WTC11 (cell line): ENCODE measurements at places on chromosomes 6 and 20. TPM values are rescaled to one million over a fixed set of nuclear protein-coding genes. Genes with fewer than 3 reads are reported as not detected.

- no peak for DNase-seq
These were observed 34.1 kb downstream of the EZR start for GRCh38 chr6:158785036-158785435.

GRCh38 chr6:6604566-6604965 lies 16.0 kb downstream of the LY86 start:
- no peak for DNase-seq

DNA sequence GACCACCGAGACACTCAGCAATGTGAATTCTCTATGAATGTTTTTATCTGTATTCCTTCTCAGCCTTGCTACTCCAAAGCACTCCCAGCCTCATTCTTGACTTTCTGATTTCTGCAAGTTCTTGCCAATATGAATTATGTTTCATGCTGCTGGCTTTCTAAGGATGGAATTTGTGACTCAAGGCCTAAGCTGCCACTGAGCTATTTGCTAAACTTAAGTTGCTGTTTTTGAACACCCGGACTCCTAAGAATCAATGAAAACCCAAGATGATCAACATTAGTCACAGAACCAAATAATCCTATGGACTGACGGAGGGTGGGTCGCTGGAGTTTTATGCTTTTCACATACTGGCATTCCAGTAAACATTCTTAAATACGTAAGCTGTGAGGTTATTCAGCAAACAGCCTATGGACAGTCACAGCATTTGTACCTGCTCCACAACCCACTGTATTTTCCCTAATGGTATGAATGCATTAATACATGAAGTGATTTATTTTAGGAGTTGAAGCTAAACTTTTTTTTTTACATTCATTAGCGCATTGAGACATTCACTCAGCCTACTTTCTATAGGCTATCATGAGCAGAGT lies 8.2 kb upstream of the PXDC1 start:
- DNase-seq, result no peak

DNA sequence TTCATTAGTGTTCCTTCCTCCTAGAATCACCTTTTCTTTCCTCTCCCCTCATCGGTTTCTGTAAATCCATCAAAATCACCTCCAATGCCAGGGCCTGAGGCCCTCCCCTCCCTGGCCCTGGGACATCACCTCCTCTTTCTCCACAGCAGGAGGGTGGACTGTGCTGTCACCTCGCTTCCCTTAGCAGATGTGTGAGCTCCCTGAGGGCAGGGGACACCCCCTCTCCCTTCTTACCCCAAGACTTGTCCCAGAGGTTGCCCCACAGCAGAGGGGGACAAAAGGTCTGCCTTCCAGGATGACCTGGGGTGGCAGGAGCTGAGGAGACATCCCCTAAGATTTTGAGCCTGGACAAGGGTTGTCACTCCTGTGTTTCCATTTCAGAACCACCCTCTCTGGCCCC lies 5.9 kb downstream of the ULBP1 start:
- DNase-seq, result no peak

DNA sequence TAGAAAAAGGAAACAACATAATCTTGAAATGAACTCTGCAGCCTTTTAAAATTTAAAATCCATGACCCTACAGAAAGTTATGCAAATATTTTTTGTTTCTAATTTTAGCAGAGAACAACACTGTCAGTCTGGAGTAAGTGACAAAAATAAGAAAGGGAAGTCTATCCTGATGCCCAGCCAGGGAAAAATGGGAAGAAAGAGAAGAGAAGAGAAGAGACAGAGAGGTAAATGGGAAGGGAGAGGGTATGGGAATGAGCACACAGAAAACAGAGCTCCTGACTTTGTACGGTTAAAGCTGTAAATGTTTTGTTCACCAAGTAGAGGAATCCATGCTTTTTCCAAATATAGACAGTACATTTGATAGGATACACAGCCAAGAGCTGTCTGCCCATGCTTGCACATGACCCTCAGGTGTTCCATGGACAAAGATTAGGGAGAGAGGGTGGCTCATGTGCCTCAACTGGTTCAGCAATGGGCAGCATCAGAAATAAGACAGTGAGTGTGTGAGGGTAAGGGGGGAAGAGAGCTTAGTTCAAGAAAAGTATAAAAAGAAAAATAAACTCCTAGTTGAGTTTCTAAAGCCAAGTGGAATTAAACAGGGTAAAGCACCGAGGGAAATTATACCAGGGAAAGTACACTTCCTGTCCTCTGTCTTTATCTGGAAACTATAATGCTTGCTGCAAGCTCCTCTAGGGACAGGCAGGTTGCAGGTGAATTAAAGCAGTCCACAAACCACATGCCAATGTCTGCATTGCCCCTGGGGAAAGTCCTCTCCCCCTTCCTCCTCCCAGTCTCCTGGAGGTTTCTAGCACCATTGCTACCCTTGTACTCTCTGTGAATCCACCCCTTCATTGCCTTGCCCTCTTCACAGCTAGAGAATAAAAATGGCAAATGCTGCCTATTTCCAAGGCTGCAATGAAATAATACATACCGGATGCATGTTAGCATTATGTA lies 30.0 kb downstream of the MAP3K5 start:
- DNase-seq, result no peak

DNA sequence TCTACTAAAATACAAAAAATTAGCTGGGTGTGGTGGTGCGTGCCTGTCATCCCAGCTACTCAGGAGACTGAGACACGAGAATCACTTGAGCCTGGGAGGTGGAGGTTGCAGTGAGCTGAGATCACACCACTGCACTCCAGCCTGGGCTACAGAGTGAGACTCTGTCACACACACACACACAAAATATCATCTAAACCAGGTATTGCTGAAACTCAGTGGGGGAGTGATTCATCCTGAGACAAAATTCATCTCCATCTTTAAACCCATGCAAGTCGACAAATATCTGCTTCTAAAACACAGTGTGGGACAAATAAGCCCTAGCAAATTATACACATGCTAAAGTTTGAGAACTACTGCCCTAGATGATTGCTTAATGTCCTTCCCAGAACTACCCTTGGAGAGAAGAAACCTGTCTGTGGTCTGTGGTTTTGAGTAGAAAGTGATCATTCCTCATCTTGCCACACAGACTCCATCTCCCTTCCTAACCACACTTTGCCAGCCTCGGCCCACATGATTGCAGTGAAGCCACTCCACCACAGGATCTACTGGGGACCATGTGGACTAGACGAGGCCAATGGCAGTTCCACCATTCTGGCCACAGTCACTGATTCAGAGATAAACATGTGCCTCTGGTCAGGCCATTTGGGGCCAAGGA lies 130.3 kb downstream of the OPRM1 start:
- DNase-seq, result no peak

GRCh38 chr20:37627767-37628130 lies 66.1 kb upstream of the CTNNBL1 start:
- DNase-seq, result no peak

DNA sequence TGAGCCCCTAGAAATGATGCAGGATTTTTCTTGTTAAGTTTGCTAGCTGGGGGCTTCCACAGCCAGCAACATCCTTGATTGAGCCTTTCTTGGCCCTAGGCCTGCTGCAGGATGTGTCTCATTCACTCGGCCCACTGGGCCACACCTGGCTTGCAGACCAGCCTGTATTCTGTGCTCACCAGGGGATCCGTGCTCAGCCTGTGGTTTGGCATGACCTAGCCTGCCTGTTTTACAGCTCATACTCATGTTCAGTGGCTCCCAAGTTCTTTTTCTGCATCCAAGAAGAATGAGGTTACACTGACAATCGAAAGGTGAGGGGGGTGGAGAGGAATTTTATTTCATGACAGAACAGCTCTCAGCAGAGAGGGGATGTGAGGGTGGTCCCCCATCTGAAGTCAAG lies 263.4 kb downstream of the RIMS1 start:
- no peak for DNase-seq

- no peak for DNase-seq
These were observed 269.9 kb upstream of the SYNCRIP start for GRCh38 chr6:85912582-85912981.

- DNase-seq, result no peak
These were observed 17.2 kb downstream of the C6orf132 start for GRCh38 chr6:42125231-42125630.

- DNase-seq, result no peak
These were observed 70.6 kb downstream of the CTNNBL1 start for GRCh38 chr20:37764333-37764935.

DNA sequence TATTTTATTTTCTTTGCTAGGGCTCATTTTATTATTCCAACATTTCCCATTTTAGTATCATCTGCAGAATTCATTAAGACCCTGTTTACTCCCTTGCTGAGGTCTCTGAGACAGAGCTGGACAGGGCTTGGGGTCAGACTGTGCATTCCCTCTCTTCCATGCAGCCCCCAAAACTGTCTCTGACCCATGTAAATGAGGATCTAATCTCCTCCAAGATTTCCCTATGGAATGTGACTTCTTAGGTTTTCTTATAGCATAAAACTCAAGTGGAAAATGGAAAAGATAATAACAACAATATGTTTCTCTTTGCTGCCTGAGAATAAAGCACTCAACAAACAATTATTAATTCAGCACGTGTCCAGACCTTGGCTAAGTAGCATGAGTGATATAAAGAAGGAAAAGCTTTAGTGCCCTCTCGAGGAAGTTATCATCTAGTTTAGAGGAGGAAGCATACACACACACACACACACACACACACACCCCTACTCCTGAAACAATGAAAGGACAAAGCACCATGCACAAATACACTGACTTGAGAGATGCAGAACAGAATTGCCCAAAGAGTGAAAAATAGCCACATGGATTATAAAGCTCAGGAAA lies 815.5 kb downstream of the BCKDHB start:
- DNase-seq, result no peak

DNA sequence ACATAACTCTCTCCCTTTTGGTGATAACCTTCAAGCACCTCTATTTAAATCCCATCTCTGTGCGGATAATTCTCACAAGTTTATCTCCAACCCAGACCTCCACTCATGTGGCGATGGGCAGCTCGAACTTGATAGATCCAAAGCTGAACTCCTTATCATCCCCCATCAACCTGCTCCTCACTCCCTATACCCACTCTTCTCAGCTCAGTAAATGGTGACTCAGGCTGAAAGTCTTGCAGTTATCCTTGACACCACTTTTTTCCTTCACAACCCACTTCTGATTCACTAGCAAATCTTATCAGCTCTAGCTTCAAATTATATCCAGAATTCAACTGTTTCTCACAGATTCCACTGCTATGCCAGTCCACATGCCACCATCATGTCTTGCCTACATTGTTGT lies 155.3 kb upstream of the STXBP5 start:
- no peak for DNase-seq

DNA sequence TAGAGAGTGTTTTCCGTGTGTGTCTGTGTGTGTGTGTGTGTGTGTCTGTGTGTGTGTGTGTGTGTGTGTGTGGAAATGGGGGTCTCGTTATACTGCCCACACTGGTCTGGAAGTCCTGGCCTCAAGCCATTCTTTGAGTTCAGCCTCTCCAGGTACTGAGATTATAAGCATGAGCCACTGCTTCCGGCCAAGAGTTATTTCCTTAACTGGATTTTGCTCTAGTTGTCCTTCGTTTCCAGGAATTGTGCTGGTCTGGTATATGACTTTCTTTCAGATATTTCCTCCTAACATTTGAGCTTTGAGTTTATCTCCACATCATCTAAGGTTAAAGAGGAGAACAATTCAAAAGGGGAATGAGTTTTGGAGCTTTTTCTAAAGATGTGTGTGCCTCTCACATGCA lies 124.8 kb downstream of the SH3BGRL2 start:
- DNase-seq, result no peak

DNA sequence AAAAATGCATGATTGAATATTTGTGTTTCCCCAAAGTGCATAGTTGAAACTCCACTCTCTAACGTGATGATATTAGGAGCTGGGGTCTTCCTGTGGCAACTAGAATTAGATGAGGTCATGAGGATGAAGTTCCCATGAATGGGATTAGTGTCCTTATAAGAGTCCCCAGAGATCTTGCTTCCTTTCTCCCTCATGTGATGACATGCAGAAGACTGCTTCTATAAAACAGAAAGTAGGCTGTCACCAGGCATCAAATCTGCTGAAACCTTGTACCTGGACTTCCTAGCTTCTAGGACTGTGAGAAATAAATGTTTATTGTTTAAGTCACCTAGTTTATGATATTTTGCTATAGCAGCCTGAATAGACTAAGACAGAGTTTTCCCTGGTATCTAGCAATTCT lies 586.5 kb upstream of the EPHA7 start:
- DNase-seq, result no peak

GRCh38 chr6:111973118-111973761 lies 80.7 kb upstream of the CCN6 start:
- no peak for DNase-seq

DNA sequence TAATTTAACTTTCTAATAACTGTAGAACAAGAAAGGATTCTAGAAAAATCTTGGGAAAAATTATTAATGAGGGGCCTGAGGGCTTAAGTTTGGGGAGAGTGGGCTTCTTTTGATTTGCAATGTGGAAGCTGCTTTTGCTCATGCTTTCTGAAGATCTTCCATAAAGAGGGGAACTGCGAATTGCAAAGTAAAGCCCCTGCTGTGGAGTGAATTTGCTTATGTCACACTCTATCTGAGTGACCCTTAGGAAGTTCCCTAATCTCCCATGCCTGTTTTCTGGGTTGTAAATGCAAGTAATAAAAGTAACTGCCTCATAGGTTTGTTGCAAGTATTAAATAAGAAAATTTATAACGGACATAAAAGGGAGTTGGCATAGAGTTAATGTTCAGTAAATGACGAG lies 301.2 kb downstream of the PLCB1 start:
- no peak for DNase-seq

GRCh38 chr6:91149956-91150705 lies 563.3 kb upstream of the MAP3K7 start:
- no peak for DNase-seq

GRCh38 chr6:156413154-156413553 lies 364.0 kb upstream of the ARID1B start:
- DNase-seq, result no peak

The PRL gene
- total RNA-seq, result not detected in 3 replicates

The COX4I2 gene
- 0.44 TPM in 1 of 3 replicates, not detected in the others for total RNA-seq

The ENPP5 gene
- 9.1 to 10.8 TPM (median 9.3 TPM) in 3 replicates for total RNA-seq

The BCAS4 gene
- total RNA-seq, result 25.8 to 31.0 TPM (median 29.8 TPM) in 3 replicates

The AARS2 gene
- total RNA-seq, result 26.8 to 29.7 TPM (median 28.9 TPM) in 3 replicates

The OPN5 gene
- total RNA-seq, result not detected in 3 replicates

The NOX3 gene
- 0.09 TPM in 1 of 3 replicates, not detected in the others for total RNA-seq

The ZCCHC3 gene
- total RNA-seq, result 43.6 to 54.1 TPM (median 52.6 TPM) in 3 replicates

The PXDC1 gene
- total RNA-seq, result 3.3 to 4.4 TPM (median 3.9 TPM) in 3 replicates

The ROMO1 gene
- 213 to 249 TPM (median 245 TPM) in 3 replicates for total RNA-seq
